ENCODE measurements at places on chromosomes 6 and 20.

- DNase-seq, result no peak
Observed at GRCh38 chr20:2287504-2287903, 8.3 kb upstream of the TGM3 start.

DNA sequence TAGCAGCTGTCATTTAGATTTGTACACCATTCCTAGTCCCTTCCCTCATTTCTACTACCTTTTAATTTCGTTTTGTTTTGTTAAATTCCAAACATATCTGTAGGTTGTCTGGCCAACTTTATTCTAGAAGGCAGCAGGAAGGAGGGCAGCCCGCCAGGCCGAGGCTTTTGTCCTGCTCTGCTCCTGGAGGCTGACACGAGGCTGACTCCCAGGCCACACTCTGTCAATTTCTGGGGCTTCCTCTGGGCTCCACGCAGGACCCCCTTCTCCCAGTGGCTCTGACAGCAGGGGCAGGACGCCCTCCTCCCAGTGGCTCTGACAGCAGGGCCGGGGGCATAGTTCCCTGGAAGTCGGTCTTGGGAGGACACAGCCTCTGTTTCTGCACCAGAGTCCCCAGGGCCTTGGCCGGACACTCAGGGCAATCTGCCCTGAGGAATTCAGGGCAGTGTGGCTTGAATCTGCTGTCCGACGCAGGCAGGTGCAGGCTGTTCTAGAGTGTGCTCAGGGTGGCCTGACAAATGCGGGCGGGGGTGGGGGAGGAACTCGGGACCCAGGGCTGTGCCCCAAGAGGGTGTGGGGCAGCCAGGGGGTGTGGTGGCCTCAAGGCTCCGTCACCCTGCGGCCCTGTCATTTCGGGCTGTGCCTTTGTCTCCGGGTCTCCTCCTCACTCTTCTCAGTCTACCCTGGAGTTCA lies 11.8 kb downstream of the SMOC2 start:
- no peak for DNase-seq

DNA sequence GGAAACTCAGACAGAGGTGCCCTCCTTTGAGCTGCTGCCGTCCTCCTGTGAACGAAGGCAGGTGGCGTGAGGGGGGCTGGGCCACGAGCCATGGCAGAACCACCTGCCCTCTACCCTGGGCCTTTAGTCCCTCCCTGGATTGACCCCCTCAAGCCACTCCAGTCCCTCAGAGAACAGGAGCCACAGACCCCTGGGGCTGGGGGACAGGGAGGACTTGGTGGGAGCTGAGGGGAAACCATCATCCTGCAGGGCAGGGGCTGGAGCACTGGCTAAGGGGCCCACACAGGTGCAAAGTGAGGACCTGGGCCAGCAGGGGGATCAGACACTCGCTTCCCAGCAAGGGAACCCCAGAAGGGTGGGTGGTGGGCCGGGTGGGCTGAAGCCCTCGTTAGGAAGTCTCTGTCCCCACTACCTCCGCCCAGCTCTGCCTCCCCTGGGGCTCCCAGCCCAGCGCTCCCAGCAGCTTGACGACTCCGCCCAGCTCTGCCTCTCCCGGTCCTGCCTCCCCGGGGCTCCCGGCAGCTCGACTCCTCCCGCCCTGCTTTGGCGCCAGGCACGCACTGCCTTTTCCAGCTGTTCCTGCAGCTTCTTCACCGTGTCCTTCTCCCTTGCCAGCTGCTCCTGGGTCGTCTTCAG lies 44.4 kb downstream of the DSTN start:
- no peak for DNase-seq

- DNase-seq, result no peak
Observed at GRCh38 chr20:8399947-8400346, 267.9 kb downstream of the PLCB1 start.

- no peak for DNase-seq
Observed at GRCh38 chr6:32371229-32371628, 474 bp downstream of the TSBP1 start.

DNA sequence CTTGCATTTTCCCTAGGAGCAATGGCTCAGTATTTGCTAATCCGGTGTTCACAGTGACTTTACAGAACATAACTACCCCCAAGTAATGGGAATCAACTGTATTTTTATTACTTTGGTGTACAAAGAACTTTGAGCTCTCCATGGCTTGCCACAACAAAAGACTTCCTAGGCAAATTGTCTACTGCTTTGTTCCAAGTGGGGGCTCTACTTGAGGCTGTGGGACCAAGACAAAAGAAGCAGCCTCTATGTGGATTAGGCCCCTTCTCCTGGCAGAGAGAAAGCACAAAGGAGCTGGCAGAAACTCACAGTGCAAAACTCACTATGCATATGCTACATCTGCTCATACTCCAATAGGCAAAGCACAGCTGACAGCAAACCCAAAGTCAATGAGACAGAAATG lies 853 bp downstream of the WFDC8 start:
- no peak for DNase-seq

DNA sequence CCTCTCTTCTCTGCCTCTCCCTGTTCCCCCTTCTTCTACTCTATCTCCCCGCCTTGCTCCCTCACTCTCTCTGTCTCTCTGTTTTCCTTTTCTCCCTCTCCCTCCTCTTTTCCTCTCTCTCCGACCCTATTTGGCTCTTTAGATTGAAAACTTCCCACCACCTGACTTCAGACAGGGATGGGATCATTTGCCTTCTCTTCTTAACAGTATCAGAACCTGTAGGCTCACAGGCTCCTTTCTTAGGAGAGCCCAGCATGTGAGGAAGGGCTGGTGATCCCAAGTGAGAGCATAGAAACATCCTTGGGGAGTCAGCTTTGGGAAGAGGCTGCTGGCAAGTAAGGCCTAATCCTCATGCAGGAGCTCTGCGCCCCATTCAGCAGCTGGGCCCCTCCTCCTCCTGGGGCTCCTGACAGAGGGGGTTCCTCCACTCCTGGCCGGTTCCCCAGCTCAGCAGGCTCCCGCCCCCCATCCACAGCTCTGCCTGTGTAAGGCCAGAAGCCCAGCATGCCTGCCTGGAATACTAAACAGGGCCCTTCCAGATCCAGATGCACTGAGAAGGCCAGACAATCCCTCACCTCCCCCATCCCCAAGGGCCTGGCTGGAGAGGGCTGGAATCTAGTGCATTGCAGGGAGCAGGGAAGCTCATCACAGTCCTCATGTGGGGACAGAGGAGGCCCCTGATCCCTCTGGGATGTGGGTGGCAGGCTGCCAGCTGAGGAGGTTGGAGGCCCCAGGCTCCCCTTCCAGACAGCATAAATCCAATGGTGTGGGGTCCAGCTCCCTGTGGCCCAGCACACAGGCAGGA lies 93.4 kb downstream of the PTPRT start:
- DNase-seq, result no peak

GRCh38 chr6:18823782-18824386 lies 436.7 kb downstream of the RNF144B start:
- peak; percentile 75 for DNase-seq

GRCh38 chr6:162702446-162702845 lies 25.1 kb downstream of the PRKN start:
- DNase-seq, result no peak

- DNase-seq, result no peak
Observed at GRCh38 chr6:21764989-21765388, 171.4 kb downstream of the SOX4 start.

DNA sequence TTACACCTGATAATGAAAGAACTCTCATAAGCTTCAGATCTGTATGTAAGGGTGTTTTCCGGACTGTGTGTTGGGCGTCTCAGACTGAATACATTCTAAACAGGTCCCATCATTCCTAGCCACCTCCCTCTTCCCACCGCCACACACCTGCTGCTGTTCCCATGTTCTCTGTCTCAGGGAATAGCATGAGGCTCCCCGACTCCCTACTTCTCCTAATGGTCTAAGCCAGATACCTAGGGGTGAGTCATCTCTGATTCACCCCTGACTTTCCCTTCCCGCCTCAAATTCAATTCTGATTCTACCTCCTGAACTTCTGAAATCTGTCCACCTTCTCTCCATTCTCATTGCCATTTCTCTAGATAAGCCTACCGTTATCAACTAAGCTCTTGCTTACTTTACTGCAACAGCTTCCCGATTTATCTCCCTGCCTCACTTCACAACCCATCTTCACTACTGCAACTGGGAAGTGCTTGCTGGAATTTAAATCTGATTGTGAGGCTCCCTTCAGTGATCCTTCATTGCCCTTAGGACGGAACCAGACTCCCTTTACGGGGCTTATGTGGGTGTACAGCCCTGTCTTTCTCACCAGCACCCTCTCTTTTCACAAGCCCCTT lies 1.6 kb downstream of the TMEM14A start:
- no peak for DNase-seq

- DNase-seq, result no peak
Observed at GRCh38 chr6:162409741-162410691, 317.6 kb downstream of the PRKN start.

GRCh38 chr6:5665667-5666066 lies 341.1 kb downstream of the NRN1 start:
- no peak for DNase-seq

DNA sequence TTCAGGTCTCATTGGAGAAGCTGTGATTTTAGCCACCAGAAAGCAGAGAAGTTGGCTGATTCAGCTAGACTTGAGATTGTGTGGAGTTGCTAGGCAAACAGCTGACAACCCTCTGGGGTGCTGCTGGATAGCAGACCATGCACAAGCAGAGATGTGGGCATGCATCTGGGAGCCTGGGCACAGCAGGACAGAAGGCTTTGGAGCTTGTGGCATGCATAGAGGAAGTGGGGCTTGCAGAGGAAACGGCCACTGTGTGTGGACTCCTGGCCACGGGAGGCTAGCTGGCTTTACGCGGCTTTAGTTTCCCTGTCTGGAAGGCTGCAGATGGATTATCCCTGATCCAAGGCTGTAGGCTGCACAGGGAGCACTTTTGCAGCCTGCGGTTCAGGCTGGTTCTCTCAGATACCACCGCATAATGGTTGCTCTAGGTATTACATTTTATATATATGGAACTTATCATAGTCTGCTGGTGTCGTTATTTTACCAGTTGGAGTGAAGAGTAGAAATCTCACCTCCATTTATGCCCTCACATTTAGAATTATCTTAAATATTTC lies 10.4 kb downstream of the ZNF831 start:
- DNase-seq, result no peak

DNA sequence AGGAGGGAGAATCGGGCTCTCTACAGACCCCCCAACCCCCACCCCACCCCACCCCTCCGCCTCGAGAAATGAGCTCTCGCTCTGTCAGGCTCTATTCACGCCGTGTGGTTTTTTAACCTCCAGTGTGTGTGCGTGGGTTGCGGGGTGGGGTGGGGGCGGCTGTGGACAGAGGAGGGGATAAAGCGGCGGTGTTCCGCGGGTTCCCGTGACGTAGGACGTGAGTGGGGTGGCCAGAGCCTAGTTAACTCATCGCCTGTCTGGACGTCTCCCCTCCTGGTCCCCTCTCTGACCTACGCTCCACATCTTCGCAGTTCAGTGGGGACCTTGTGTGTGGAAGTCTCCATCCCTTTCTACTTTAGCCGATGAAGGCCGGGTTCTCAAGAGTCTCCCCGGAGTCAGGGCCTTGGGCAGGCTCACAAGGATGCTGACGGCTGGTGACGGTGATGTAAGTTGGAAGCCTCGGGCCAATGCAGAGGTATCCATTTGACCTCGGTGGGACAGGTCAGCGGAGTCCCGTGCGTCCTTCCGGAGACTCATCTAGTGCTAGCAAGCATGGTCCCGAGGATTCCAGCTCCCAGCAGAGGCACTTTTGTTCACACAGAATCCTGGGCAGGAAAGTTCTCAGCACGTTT lies 1507.1 kb upstream of the DEFB115 start:
- DNase-seq, result no peak

GRCh38 chr6:125489579-125490285 lies 188.0 kb upstream of the HDDC2 start:
- DNase-seq, result no peak

DNA sequence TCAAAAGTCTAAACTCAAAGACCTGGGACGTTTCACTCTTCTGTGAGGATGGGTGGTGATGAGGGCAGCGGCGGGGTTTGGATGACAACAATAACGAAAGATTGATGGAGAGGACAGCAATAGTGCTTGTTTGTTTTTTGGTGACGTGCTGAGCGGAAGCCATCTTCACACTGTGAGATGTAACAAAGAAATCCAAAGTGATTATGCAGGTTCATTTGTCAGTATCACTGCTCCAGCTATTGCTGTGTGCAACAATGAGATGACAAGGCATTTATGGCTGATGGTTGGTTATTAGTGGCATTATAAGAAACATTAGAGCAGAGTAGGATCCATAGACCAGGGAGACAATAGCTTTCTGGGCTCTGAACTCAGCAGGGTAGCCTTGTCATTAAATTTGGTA lies 306.7 kb downstream of the RNF144B start:
- DNase-seq, result no peak

DNA sequence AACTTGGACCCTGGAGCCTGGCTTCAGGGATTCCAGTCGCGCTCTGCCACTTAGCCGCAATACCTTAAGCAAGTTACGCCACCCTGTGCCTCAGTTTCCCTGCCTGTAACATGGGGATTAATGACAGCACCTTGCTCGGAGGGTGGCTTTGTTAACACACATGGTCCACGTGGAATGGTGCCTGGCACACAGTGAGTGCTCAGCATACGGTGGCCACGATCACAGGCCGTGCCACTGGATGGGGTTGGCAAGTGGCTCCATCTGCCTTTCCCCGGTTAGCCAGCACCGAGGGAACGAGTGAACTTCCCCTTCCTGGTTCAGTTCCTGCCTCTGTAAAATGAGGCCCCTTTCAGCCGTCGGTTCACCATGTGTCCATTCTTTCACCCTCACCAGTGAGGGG lies 17.2 kb downstream of the C6orf132 start:
- DNase-seq, result no peak

All from activated CD4-positive, alpha-beta T cell treated with anti-CD3 and anti-CD28 coated beads for 48 hours (primary cell).